ENCODE measurements at places on chromosomes 12 and 14.

DNA sequence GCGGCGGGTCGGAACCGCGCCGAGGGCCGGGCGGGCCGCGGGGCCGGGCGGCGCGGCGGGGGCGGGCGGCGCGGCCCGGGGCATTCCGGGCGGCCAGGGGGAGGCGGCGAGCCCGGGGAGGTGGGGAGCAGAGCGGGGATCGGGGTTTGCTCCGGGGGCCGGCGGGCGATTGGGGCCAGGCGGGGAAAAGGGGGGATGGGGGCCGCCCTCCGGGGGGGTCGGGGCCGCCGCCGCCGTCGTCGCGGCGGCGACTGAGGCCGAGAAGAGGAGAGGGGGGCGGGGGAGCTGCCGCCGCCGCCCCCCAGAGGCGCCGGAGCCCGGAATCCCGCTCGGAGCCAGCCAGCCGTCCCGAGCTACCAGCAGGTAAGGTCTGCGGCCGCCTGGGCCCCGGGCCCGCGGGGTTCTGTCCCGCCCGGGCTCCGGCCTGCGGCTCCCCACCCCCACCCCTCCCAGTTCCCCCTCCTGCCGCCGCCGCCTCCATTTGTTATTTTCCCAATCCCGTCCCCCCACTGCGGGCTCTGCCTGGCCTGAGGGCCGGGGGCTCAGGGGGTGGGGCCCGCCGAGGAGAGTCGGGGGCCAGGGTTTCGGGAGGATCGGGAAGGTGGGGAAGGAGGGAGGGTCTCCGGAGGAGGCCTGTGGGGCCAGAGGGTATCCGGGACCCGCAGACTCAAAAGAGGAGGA is 403 bp downstream of the ATN1 start:
- DNase-seq, result no peak

DNA sequence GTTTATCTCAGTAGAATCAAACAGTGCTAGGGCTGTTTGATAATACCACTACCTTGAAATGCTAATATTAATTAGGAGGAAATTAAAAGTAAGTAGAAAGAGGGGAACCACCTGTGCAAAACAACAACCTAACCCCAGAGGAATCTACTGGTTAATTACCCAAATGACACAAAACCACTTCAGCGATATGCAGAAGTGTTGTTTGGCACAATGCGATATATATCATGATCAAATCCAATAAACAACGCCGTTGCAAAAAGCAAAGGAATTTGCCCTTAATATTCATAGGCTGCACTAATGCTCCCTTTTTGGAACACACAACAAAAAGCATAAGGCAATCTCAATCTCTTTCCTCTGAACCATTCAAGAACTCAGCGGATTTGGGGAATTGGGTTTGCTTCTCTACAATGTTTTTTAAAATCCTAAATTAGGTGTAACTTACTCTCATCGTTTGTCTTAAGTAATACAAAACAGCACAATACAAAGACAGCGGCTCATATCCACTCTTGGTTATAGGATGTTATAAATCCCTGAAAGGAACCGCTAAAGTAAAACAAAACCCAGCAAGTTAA is 1.5 kb downstream of the MAP4K5 start:
- DNase-seq, result no peak

DNA sequence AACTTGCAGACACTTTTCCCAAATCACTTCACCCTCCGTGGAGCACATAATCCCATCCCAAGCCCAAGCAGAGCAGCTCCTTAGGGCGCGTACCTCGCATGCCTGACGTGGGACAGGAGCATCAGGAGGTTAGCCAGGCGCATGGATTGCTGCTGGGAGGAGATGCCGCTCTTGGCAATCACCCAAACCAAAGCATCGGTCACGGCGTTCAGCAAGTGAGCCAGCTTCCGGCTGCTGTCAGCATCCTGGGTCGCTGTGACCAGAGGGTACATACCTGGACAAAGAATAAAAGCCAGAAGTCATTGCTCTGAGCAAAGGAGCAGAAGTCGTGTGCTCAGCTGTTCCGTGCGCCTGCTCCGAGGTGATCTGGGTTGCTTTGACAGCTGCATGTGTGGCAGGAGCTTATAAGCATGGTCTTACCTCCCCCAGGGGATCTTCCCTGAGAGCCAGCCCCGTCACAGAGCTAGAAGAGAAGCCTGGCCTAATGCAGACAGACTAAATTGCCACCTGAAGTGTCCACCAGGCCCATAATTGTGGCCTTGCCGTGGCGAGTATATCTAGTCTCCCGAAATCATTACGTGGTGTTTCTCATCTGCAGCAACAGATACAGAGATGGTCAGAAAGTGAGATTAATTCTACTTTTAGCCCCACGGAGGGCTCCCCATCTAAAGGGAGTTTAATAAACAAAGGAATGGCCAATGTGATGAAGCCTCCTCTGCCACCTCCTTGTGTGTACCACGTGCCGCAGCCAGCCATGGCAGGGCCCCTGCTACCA is 59.1 kb downstream of the ESR2 start:
- DNase-seq, result peak; percentile 60

- no peak for DNase-seq
These were observed 51.8 kb downstream of the GLT1D1 start for GRCh38 chr12:128905003-128905544.

GRCh38 chr12:120661432-120661831 is 21.0 kb downstream of the CABP1 start:
- no peak for DNase-seq

GRCh38 chr12:124939079-124939420 is 24.6 kb upstream of the UBC start:
- peak; percentile 84 for DNase-seq

GRCh38 chr14:32925439-32925838 is 13.2 kb upstream of the NPAS3 start:
- peak; percentile 11 for DNase-seq

DNA sequence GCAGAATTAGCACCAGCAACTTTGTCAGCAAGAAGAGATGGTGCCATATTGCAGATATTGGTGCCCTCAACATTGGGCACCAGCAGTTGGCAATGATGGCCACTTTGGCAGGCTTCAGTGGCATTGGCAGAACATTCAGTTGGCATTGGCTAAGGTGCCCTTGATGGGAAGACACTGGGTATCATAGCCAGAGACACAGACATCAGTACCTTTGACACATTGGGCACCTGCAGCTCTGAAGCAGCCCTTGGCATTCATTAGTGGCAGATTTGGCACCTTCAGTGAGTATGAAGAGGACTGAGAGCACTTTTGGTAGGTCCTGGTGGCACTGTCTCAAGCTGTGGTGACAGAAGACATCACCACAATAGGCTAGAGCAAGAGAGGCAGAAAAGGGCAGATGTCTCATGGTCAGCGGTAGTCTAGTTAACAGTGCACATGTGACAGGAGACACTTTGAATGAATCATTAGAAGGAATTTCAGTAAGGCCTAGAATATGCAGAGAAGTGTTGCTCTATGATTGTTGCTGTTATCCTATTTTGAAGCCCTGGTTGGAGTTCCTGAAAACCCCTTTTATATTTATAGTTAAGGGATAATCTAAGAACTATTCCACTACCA is 422.2 kb downstream of the APAF1 start:
- DNase-seq, result no peak

DNA sequence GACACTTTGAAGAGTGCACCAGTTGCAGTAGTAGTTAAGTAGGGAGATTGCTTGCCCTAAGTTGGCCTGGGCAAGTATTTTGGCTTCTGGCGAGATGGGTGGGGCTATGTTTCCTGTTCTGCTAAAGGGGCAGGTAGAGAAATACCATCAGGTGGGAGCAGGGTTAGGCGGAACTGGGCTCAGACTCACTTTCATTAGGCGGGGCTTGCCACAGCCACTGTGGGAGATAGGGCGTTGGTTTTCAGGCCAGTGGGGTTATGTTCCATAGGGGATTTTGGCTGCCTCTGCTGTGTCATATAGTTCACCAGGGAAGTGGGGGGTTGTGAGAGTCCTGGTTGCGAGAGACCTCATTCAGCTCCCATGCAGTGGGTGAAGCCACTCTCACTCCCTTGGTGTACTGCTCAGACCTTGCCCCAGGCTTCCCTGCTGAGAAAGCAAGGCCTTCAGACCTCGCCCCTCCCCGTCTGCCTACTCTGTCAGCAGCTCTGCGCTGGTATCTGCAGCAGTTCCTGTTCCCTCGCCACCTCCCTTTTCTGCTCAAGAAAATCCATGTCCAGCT is 43.3 kb downstream of the AEBP2 start:
- peak; percentile 27 for DNase-seq

GRCh38 chr12:97643924-97644323 is 181.3 kb downstream of the RMST start:
- peak; percentile 38 for DNase-seq

- no peak for DNase-seq
These were observed 460.4 kb upstream of the RGS6 start for GRCh38 chr14:71471634-71472355.

DNA sequence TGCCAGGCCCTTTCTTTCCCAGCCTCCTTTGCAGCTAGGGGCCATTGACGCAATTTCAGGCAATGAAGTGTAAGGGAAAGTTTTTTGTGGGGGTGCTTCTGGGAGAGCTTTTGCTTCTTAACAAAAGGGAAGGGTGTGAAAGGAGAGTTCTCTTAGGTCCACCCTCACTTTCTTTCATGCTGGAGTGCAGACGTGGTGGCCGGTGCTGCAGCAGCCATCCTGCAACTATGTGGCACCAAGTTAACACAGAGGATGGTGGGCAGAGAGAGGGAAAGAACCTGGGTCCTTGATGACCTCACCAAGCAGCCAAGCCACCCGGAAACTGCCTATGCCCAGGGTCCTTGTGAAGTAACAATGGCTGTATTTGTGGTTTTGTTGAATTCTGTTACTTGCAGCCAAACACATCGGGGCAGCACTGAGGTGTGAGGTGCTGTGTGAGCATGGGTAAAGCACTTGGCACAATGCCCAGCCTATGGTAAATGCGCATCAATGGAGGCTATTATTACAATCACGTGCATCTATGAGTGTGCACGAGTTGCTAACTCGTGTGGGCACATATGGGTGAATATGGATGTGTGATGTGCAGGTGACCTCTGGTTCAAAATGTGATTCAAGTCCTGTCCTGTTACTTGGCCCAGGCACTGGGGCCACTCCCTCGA is 122.6 kb downstream of the CALM1 start:
- no peak for DNase-seq

DNA sequence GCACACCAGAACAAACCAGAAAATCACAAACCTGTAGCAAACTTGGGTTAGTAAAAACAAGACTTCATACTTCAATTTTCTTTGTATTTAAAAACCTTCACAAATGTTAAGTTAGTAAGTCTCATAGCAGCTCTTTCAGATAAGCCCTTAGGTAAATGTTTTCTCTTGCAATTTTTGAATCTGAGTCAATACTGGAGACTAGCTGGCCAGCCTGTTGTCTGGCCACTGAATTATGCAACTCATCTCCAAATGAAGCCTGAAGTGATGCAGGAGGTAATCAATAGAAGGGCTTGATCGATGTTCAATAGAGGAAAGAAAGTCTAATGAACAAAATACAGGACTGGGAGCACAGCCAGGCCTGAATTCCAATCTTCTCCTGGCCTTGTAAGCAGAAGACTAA is 465.2 kb downstream of the LRIG3 start:
- DNase-seq, result no peak

GRCh38 chr12:46351138-46351537 is 21.4 kb downstream of the SLC38A2 start:
- no peak for DNase-seq

GRCh38 chr14:59026081-59026480 is 162.4 kb upstream of the DAAM1 start:
- DNase-seq, result no peak
